ENCODE measurements at places on chromosomes 12 and 14. TPM values are rescaled to one million over a fixed set of nuclear protein-coding genes. Genes with fewer than 3 reads are reported as not detected.

DNA sequence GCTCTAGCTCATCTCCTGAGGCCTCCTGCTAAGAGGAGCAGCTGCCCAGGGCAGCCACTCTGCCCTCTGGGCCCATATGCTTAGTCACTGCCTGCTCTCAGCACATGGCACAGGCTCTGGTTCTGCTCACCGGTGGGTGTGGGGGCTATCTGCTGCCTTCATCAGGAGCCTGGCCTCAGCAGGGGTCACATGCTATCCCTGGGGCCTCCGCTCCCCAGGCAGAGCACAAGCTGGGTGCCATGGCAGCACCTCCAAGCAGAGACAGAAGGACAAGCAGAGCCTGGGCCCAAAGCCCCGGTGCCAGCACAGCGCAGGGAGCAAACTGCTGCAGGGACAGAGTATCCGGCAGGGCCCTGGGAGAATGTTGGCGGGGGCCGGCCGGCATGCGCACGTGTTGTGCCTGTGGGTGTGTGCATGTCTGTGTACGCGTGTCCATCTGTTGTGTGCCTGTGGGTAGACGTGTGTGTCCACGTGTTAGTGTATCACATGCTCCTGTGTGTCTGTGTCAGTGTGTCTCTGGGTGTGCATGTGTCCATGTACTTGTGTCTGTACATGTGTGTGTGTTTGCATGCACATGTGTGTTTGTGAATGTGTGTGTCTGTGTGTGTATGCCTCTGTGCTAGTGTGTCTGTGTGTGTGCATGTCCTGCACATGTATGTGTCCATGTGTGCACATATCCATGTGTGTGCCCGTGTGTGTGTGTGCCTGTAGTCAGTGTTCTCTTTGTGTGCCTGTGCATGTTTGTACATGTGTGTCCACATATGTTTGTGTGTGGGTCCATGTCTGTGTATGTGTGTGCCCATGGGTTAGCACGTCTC is 326.9 kb downstream of the TMEM121 start:
- no peak for DNase-seq

DNA sequence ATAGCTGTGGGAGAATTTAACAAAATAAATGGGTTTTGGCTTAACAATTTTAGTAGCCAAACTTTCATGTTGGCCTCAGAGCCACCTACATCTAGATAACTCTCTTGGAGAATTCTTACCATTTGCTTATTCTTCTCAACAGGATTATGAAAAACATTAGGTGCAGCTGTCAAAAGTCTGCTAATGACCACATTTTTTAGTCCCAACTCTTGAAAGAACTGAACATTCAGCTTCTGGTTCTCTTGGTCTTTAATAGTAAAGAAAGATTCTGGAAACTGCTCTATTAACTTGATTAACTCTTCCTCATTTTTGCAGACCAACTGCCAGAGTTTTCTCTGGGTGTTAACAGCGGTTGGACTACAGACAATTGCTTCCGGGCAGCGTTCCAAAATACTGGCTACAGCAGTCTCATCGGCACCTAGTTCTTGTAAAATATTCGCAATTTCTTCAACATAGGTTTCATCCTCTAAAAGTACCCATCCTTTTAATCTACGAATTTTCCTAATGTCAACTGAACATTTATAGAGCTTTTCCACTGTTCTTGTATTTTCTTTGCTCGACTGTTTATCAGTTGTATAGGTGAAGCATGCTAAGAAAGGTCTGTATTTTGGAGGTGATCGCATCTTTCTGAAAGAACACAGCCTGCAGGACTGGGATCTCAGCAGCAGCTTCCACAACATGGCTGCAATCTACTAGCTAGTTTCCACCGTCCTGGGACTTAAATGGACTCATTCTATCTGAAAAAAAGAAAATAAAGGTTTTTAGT is 8.7 kb downstream of the MTERF2 start:
- DNase-seq: no peak

DNA sequence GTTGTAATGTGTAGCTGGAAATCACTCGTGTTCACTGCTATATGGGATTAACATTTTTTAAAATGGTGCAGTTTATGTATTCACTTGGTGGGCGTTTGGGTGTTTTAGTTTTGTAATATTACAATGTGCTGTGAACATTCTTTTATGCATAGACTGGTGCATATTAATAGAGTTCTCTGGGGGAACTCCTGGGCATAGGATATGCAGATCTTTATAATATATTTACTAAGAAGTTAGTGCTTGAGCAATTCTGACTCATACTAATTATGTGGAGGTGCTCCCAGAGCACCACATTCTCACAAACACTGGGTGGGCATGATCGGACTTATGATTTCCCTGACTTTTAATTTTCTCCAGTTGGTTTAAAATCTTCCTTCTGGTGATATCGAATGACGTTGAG is 342.3 kb downstream of the PDZRN4 start:
- no peak for DNase-seq

The NUP37 gene
- 11.3 TPM for total RNA-seq

Data from CD8-positive, alpha-beta T cell (primary cell).